Kidney capillary endothelial cell (primary cell): ENCODE measurements at places on chromosomes 6 and 20.

GRCh38 chr6:160455541-160456213 lies 107.5 kb downstream of the SLC22A3 start:
- peak; percentile 44 for DNase-seq

GRCh38 chr6:118356054-118356453 lies 192.0 kb upstream of the PLN start:
- DNase-seq, result no peak

DNA sequence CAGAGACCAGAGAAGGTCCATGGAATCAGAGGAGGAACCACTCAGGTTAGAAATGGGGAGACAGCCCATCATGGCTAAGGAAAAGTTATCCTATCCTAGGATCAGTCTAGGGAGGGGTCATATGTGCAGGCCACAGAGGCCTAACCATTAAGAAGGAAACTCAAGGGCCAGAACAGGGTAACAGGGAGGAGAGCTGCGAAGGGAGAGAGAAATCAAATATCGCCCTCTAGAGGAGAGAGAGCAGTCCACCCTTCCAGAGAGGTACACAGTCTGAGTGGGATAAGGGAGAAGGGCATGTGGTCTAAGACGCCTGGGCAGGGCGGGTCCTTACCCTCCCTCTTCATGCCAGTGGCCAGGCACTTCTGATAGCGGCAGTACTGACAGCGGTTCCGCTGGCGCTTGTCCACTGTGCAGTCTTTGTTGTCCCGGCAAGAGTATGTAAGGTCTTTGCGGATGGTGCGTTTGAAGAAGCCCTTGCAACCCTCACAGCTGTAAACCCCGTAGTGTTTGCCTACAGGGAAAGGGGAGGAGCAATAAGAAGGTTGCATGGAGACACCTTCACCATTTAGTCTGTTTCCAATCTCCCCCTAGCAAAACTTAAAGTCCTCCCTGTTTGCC lies 2.9 kb downstream of the RXRB start:
- peak; percentile 66 for DNase-seq

DNA sequence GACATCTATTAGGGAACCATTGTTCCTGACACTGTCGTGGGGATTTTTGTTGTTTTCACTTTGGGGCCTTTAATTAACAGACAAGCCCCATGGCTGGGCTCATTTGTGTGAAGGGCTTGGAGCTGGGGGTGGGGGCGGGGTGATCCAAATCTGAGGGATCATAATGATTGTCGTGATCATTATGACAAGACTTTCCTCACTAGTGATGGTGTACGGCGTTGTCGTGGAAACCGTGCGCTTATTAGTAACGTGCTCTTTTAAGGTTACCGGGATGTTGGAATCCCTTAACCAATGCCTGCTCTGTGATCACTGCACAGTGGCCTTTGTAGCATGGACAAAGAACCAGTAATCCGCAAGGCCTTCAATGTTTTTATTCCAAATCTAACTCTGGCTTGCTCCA lies 18.6 kb downstream of the PDYN start:
- DNase-seq, result no peak

DNA sequence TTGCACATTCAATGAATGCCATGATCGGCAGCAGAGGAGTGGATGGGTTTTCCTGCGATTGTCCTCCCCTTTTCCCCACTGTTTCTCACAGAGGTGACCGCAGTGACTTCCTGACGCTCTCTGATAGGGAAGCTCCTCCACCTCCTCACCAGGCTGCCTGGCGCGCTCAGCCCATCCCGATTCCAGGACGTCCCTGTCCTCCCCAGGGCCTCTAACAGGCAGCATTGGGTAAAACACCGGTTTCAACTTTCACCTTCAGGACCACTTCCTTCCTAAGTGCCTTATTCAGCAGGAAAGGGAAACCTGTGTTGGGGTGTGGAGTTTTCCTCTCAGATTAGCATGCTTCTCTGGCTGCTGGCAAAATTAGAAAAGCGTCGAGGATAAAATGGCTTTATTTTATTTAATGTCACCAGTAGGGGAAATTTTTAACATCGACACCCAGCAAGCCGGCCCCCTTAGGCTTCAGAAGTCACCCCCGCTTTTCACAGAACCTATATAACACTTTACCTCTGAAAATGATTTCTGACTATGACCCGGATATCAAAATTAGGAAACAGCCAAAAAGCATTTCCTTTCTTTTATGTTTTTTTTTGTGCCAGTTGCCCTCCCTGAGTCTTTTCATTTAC lies 570.4 kb upstream of the GJE1 start:
- peak; percentile 48 for DNase-seq

DNA sequence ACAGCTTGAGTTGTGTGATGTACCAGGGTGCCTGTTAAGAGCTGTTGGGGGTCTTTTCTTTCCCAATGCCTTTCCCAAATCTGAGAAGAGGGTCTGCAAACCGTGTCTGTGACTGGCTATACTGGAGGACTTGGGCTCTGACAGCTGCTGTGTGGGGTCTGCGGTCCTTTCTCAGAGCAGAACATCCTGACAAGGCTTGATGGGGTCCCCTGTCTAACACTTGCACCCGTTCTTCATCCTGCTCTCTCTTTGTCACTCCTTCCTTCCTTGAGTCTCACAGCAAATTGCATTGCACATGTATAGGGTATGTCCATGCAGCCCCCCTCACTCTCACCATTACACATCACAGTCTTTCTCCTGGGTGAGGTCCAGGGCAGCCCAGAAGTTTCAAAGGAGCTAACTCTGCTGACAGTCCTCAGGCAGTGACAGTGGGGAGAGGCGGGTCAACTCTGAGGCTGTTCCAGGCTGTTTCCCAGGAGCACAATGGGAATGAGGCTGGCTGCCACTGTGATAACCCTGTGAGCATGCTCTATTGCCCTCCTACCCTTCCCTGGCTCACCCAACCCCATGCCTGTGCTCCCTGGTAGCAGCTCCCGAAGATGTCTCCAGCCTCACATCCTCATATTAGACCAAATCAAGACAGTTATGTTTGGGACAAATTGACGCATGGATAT lies 163.2 kb upstream of the GGTLC1 start:
- no peak for DNase-seq

GRCh38 chr6:91476000-91476399 lies 889.1 kb upstream of the MAP3K7 start:
- DNase-seq, result no peak

GRCh38 chr20:11080781-11081377 lies 407.1 kb upstream of the JAG1 start:
- DNase-seq, result peak; percentile 97
